Urothelium cell line (cell line): ENCODE measurements at places on chromosomes 5 and 9.

GRCh38 chr5:34534523-34535103, 121.5 kb upstream of the RAI14 start:
- DNase-seq, result peak; percentile 52

- DNase-seq, result no peak
These were observed 320.8 kb upstream of the RFX3 start for GRCh38 chr9:3846573-3846972.

GRCh38 chr9:104091708-104092107, 2.4 kb upstream of the SMC2 start:
- DNase-seq, result peak; percentile 10

DNA sequence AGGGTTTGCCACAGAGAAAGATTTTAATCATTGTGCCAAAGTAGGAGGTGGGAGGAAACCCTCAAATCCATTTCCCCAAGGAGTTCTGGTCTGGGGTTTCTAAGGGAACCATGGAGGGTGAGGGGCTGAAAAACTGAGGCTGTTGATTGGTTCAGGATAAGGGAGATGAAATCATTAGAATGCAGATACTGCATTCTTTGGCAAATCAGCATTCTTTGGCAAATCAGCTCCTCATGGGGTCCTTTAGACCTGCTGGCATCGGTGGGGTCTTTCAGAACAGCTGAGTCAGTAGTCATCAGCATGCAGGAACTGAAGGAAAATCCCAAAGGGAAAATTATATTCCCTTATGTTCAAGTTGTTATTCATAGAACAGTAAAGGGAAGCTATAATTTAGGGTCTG, 585.5 kb downstream of the ISL1 start:
- no peak for DNase-seq

- no peak for DNase-seq
These were observed 71.5 kb downstream of the DOCK8 start for GRCh38 chr9:286071-286740.

DNA sequence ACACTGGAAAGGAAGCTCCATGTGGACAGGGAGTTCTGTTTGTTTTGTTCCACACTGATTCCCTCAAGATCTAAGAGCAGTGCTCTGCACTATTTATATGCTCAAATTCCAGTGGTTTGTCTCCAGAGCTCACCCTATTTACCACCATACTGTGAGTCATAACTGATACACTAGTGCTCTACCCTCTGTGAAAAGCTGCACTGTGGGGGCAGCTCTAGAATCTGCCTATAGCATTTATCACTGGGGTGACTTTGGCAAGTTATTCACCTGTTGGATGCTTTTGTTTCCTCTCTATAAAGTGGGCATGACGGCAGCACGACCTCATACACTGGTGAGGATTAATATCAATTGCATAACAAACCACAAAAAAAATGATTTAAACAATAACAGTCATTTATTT, 307.8 kb downstream of the NR2F1-AS1 start:
- DNase-seq, result peak; percentile 7

DNA sequence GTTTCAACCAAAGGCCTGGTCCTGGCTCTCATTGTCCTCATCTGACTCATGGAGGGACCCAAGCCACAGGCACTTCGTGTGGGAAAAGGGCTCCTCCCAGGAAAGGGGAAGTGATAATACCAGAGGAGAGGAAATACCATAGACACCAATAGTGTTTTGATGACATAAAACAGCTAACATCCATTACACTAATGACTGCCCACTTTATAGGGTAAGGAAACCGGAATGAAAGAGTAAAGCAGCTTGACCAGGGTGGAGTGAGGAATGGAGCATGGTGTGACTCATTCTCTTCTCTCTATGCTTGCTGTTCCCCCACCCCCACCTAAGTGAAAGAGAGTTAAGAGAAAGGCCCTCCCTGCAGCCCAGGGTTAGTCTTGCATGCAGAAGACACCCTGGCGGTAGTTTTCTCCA, 67.4 kb upstream of the HRH2 start:
- peak; percentile 82 for DNase-seq

- DNase-seq, result peak; percentile 34
These were observed 149.1 kb upstream of the KLF4 start for GRCh38 chr9:107638521-107639310.

DNA sequence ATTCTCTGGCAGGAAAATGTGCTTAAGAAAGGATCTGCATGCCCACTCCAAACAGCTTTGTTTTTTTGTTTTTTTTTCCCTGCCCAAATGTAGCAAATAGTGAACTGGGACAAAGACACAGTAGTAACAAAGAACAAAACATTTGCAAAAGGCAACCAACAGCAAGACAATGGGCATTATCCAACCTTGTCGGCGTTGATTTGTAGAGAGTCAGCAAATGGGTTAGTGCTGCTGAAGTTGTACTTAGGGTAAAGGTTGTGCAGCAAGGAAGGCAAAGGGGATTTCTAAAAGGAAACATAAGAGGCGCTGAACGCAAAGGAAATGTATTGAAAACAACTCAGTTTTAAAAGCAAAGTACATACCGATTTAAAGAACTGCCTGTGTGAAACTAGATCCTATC, 136.2 kb downstream of the MPDZ start:
- no peak for DNase-seq

- no peak for DNase-seq
These were observed 279.0 kb downstream of the MLLT3 start for GRCh38 chr9:20343325-20343724.

DNA sequence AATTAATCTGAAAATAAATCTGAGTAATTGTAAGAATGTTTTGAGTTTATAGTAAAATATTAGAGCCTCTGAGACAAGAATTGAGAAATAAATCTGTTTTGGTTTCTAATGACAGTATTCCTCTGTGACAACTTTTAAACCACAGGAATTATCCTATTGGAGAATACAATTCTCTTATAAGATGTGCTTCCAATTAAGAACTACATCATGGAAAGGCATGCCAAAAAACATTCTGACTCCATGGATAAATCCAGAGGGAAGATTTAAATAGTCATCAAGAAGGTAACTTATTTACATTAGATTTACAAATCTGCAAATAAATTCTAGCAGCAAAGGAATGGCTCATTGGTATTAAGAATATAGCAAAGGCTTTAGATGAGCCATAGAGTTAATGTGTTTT, 178.3 kb upstream of the ACOT12 start:
- DNase-seq, result no peak

- DNase-seq, result peak; percentile 93
These were observed at the start of gene ADAM19 for GRCh38 chr5:157575381-157576020. Gene ADAM19 (minus strand): TSS chr5:157575775. CDS start chr5:157575696, 79 bp downstream.

- no peak for DNase-seq
These were observed 25.9 kb downstream of the MAPKAP1 start for GRCh38 chr9:125681086-125681622.

- peak; percentile 10 for DNase-seq
These were observed 31.4 kb upstream of the MTAP start for GRCh38 chr9:21770871-21771560.

DNA sequence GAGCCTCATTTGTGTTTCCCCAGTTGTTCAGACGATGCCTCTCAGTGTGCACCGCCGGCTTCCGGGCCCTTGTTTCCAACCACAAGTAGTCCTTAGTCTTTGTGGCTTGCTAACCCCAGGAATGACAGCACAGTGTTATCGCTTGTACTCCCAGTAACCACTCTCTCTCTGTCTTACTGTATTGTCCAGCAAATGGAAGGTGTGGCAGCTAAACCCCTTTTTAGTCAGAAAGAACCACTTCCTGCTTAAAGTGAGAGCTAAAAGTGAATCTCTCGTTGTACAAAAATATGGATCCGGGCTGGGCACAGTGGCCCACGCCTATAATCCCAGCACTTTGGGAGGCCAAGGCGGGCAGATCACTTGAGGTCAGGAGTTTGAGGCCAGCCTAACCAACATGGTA, 61.3 kb downstream of the ENC1 start:
- DNase-seq, result peak; percentile 71

- DNase-seq, result no peak
These were observed 5.9 kb downstream of the ZCCHC7 start for GRCh38 chr9:37126214-37126788.

DNA sequence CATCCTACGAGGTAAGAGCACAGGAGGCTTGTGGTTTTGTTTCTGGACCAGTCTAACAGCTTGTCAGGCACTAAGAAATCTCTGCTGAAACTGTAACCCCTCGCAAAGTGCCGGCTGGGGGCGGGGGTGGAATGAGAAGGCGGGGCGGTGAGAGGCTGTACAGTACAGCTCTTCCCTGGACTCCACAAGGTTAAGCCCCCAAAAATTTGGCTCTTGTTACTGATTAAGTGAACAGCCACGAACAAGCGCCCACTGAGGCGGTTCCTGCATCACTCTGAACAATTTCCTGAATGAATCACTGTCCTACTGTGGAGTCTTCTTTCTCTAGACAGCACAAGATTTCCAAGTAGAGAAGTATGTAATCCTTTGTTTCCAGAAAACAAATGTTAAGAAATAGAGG, 6.8 kb downstream of the FBP2 start:
- DNase-seq, result peak; percentile 29

- no peak for DNase-seq
These were observed 150.8 kb downstream of the MEF2C start for GRCh38 chr5:88732181-88732633.

DNA sequence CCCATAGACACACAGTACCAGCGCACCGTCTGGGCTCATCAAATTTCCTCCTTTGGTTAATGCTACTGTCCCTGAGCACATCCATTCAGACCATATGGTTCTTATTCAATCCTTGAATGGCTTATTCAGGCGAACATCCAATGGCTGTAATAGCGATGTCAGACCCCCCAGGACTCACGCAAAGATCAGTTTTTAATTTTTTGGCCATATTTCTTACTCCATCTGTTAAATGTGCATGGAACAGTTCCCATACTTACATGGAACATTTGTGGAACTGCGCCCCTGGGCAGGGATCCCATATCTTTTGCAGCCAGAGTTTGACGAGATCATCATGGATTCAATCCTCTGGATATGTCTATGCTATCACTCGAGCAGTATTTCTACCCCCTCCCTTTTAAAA, 213.2 kb downstream of the ADAMTS6 start:
- DNase-seq, result no peak

GRCh38 chr9:100084734-100085133, 14.1 kb downstream of the ERP44 start:
- DNase-seq, result no peak

- DNase-seq, result no peak
These were observed 10.9 kb downstream of the ECM2 start for GRCh38 chr9:92524881-92525280.

DNA sequence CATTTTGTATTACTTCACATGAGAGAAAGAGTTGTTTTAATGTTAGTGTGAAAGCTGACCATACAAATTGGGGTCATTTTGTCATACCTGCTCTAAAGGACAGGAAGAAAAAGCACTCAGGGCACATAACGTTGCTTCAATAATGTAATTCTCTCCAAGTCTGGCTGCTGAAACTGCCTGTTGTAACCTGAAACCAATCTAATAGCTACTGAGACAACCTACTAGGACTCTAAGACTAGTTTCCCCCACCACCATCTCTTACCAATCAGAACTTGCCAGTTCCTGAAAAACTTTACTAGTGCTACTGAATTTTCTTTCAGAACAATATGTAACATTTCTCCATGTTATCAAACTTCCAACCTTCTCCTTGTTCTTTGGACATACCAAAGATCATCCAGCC, 374.7 kb downstream of the PTPRD start:
- no peak for DNase-seq

GRCh38 chr9:93193388-93194220, 9.7 kb downstream of the WNK2 start:
- DNase-seq, result no peak

DNA sequence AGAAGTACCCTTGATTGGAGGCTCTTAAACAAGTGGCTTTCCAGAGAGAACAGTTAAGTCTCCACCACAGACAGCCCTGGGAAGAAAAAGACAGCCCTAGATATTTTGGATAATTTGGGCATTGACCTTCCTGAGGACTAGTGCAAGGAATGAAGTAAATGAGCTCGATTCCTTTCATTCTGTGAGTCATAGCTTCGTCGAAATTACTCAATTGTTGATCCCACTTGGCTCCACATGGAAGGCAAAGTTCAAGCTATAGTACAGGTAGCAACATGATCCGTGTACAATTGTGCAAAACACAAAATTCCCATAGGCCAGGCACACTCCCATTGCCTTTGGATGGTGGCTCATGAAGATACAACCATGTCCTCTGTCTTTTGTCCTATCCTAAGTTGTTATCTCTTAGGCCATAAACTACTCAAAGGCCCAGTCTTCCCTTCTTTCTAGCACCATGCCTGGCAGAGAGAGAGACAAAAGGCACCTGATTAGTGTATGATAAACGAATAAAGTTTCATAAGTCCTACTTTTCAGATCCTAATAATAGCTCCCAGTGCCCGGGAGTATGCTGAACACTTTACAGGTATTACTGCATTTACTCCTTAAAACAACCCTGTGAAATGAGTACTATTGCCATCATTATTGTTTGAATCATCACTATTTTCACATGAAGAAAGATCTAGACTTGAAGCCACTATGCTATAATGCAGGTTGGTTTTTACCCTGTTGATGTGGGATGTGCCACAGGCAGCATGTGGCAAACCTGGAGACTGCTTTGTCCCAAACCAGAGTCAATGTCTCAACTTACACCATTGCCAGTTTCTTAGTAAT, 116.7 kb upstream of the RANBP3L start:
- no peak for DNase-seq

DNA sequence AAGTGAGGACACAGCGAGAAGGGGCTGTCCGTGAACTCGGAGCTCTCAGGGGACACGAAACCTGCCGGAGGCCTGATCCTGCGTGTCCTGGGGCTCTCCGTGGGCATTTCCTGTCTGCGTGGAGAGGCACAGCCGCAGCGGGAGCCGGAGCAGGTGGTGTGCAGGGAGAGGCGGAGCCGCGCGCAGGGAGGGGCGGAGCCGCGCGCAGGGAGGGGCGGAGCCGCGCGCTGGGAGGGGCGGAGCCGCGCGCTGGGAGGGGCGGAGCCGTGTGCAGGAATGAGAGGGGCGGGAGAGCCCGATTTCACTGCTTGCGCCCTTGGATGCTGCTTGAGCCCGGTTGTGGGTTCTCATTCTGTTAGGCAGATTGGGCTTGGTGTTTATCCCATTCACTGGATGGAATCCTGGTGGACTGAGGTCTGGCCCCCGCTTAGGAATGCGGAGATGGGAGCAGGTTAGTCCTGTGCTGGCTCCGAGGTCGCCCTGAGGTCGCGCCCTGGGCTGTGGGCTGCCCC, 26.7 kb downstream of the NDUFS6 start:
- no peak for DNase-seq

DNA sequence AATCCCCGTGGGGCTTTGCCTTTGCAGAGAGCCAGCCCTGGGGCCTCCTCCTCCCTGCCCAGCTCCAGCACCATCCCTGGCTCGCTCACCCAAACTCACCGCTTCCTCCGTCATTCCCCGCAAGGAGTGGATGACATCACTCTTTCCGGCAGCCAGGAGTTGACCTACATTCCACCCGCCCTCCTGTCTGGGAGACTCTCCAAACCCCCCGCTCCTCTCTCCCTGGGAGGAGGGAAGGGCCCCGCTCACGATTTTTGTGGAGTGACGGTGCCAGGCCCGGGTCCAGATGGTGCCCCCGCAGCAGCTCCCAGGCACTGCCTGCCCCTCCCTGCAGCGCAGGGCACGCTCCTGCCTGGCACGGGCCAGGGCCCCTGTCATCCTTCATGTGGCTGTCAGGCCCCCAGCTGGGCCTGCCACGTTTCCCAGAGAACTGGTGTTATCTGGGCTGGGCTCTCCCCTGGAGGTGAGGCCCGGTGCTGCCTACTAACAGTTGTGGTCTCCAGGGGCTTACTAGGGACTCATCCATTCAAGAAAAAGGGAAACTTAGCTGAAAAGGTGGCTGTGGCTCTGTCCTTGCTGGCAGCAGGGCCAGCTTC, 52.3 kb downstream of the NTNG2 start:
- peak; percentile 95 for DNase-seq

GRCh38 chr5:53052499-53052898, 57.1 kb downstream of the MOCS2 start:
- no peak for DNase-seq
